ENCODE measurements at places on chromosomes 16 and 17.

DNA sequence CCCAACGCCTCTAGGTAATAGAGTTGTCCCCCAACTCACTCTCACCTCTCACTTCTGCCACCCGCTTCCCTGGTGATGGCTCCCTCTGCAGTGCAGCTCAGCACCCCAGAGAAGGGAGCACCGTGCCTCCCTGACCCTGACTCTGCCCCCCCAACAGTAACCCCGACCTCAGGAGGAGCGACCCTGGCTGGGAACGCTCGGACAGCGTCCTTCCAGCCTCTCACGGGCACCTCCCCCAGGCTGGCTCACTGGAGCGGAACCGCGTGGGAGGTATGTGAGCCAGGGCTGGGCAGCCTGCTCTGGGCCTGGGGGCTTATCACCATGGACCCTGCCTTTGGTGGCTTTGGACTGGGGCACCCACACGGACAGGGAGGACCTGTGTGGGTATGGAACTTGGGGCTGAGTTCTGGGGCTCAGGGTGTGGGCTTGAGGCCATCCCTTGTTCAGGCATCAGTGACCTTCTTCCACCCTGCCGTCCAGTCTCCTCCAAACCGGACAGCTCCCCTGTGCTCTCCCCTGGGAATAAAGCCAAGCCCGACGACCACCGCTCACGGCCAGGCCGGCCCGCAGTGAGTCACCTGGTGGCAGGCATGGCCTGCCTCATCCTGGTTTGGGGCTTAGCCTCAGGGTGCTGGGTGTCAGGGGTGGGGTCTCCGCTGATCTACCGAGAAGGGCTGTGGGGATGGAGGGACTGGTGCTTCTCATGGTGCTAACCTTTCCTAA lies 6.7 kb upstream of the C17orf107 start:
- DNase-seq, result no peak

DNA sequence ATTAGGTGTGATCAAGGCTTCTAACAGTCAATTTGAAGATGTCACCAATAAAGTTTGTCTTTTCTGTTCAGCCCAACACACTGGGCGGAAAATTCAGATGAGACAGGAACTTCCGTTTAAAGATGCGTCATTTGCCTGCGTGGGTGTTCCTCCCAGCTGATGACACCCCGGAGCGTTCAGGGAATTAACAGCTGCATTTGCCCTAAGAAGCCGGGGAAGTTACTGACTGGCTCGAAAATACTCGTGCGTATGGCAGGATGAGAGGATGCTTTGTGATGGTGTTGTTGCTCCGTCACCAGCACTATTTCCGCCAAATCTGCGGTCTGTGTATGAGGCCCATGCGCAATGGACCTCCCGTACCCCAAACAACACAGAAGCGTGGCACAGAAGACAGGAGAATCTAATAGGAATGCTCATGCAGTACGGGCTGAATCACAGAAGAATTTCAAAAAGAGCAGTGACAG lies 11.9 kb upstream of the PVALEF start:
- no peak for DNase-seq

DNA sequence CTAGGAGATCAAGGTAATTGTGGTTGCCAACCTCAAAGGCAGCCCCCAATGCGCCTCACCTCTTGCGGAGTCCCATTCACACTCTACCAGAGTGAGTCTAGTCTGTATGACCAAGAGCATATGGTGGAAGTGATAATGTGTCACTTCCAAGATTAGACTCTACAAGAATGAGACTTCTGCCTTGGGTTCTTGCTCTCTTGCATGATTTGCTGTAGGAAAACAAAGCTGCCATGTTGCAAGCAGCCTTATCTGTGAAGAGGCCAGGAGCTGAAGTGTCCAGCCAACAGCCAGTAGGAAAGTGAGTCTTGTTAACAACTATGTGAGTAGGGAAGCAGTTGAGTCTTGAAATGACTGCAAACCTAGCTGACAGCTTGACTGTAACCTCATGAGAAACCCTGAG lies 3.4 kb downstream of the TERF2 start:
- DNase-seq, result no peak

- no peak for DNase-seq
These were observed 188.1 kb upstream of the CCL2 start for GRCh38 chr17:34067011-34067410.

DNA sequence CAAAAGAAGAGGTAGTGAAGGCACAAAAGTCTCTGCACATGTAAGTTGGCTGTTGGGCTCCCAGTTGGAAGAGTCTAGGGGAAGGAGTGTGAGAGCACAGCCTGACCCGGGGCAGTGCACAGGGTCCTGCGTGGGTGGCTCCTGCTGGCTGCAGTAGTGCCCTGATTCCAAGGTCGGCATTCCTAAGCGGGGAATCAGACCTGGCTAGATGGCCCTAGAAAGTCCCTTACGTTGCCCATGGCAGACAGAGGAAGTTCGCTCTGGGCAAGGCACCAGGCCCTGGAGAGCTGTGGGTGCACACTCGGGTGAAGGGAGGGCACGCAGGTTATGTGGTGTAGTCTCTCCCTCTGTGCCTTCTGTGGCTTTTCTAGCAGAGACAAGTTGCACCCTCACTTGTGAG lies 22.8 kb upstream of the SLC5A11 start:
- DNase-seq, result no peak

GRCh38 chr17:74515941-74516340 lies 15.3 kb downstream of the CD300LB start:
- no peak for DNase-seq

- DNase-seq, result no peak
These were observed 11.9 kb upstream of the GLIS2 start for GRCh38 chr16:4303973-4304372.

DNA sequence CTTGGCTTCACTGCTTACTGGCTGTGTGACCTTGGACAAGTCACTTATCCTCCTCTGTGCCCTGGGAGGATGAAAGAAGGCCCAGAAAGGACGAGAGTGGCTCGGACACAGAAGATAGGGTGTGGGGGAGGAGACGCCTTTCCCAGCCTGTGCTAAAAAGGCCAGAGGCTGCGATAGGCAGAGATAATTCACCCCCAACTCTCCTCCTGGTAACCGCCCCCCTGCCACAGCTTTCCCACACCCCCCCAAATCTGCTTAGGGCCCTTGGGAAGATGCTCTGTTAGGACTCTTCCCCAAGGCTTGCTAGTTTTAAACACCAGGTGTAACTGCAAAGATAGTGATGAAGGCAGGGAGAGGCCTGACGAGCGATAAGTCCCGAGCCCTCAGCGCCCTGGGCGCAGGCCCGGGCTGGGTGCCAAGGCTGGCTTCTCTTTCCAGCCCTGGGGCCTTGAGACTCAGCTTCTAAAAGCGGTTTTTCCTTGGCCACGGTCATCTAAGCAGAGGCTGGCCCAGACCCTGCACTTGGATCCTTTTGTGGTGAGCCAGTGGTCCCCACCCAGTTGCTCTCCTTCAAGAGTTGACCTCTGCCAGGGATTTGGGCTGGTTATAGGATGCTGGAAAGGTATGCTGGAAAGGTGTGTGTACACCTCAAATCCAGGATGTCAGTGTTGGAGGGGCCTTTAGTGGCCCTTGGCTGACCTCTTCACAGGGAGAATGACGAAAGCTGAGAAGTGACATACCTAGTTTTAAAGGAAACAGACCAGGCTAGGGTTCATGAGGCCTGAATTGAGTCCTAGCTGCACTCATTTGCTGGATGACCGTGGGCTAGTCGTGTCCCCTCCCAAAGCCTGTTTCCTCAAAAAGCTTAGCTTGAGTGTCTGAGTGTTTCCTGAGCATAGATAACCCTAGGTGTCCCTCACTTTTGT lies 3.4 kb upstream of the PPP1R9B start:
- DNase-seq, result no peak

- no peak for DNase-seq
These were observed 39.8 kb downstream of the ANKRD11 start for GRCh38 chr16:89450537-89450936.

- no peak for DNase-seq
These were observed 150.1 kb downstream of the SHISA6 start for GRCh38 chr17:11391134-11391533.

DNA sequence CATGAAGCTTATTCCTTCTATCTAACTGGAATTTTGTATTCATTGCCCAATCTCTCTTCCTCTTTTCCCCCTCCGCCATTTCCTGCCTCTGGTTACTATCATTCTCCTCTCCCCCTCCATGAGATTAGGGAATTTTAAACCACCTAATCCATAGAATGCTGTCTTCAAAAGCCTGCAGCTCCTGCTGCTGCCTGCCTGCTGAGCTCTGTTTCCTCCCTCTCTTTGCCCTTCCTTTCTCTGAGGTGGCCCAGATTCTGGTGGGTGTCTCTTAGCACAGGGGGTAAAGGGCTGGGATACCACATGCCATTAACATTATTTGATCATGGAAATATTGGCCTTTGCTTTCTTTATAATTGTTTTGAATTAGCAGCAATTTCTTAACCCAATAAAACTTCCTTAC lies 241.6 kb downstream of the CNTNAP4 start:
- no peak for DNase-seq

DNA sequence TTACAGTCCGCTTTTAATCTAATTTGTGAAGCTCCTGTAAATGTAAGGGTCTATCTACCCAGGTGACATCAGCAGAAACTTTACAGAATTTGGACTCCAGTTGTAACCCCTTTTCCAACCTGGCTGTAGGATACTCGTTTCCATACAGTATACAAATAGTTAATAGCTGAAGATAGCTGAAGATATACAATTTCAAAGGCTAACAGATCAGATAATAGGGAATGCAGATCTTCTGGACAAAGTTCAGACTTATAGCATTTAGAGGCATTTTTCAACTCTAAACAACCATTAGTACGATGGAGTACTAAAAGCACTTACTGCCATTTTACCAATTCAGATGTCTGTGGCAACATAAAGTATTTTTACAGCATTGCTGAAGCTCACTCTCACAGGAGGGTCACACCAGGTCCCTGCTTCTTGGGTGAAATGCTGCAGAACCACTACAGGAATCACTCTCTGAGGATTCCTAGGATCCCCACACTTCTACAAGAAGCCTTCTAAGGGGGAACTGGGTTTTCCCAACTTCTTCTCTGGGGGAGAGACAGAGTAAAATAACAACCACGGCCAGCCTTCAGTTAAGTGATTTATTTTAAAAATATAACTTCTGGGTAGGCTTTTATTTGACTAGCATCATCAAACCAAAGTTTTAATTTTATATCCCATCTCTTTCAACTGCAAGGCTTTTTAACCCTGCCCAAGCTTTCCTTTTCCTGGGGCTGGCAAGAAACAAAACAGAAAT lies 2.9 kb downstream of the VEZF1 start:
- no peak for DNase-seq

DNA sequence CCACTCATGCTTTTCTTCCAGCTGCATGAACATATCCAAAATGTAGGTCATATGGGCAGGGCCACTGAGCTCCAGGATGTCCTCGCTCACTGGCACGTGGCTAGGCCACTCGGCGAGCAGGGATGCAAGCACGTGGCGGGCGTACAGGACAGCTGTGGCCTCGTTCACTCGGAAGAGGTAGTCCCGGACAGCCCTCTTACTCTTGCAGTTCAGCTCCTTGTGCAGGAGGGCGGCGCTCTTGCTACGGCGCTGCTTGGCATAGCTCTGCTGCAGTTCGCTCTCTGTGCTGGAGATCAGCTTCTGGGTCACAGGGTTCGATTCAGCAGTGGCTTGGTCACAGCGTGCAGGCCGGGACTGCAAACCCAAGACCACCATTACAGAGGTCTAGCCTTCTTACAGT lies 53.1 kb upstream of the ATP2A3 start:
- DNase-seq, result no peak

DNA sequence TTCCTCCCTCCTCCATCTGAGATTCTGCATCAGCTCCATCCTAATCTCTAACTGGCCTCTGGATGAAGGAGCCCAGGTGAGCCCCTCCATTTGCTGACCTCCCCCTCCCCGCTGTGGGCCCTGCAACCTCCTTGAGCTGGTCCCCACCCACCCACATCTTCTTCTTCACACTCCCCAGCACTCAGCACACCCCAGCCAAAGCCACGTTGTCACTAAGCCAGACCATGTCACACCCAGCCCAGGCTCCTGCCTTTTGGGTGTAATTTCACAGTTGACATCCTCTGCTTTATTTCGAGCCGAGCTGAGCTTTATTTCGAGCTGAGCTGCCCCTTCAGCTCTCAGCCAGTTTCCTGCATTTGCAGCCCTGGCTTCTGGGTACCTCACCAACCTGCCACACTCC lies 282.7 kb upstream of the TNRC6C start:
- DNase-seq, result no peak

DNA sequence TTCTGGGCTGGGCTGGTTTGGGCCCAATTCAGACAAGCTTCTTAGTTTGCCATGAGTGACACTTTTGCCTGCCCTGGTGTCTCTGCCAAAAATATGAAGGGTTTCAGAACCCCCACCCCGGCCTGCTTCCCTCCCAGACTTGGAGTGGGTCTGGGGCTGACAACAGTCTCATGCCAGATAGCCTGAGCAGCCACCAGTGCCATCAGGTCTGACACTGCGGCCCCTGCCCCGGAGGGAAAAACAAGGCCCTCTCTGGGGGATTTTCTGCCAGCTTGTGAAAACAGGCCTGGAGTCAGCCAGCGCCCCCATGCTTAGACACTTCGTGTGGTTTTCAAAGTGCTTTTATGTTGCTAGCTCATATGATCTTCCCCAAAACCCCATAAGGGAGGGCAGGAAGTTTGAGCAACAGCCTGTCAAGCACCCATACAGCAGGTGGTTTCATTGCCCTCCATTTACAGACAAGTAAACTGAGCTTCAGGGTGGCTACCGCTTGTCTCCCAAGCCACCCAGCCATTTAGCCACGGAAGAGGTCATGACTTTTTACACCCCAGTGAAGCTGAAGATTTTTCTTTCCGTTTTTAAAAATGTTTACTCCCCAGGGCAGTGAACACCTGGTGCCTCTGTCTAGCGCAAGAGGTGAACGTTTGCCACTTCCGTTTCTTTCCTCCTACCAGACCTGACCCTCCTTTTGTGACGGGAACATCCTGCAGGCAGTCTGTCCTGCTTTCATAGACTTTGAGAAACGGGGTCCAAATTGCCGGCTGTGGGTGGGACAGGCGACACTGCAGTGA lies 300.6 kb downstream of the SEC14L1 start:
- DNase-seq, result peak; percentile 71

DNA sequence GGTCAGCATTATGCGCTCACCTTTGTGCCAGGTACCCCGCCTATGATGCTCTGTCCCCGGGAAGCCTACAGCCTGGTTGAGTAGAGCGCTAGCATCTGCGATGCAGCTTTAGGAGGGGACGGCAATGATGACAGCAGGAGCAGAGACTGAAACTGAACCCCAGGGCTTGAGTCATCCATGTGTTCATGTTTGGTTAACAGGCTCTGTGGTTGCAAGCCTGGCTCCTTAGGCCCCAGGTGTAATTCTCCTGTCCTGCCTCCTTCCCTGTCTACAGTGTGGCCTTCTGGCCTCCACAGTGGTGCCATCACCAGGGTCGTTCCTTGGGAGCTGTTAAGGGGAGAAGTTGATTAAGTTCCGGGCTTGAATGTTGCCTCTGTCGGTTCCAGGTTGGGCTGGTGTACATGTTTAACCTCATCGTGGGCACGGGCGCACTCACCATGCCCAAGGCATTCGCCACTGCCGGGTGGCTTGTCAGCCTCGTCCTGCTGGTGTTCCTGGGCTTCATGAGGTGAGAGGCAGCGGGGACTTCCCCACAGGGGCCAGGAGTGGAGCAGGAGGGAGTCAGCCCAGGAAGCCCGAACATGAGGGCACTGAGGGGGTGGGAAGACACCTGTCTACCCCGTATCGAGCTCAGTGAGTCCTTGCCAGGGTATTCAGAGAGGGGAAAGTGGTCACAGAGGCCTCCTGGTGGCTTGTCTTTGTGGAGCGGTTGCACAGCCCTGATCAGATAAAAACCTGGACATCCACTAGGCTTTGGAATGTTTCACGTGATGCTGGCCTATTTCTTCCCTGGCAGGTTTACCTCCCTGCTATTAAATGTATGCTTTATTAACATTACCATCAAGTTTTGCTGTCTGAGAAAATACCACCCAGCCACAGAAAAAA lies 9.2 kb upstream of the NAT9 start:
- DNase-seq, result peak; percentile 55

GRCh38 chr16:27400751-27401620 lies 988 bp upstream of the IL21R start:
- DNase-seq, result no peak

- peak; percentile 80 for DNase-seq
These were observed 10.9 kb downstream of the COPZ2 start for GRCh38 chr17:48026502-48027321.
